ENCODE measurements at places on chromosomes 7 and 10.
A peak's percentile ranks its signal among the peaks of the same experiment; 100 is the strongest.

GRCh38 chr10:124161601-124162000 lies 68.2 kb upstream of the CHST15 start:
- DNase-seq: no peak

- DNase-seq: no peak
Measured at GRCh38 chr10:125521721-125522680, 161.0 kb downstream of the TEX36 start.

GRCh38 chr10:24468281-24468751 lies 255.4 kb downstream of the ARHGAP21 start:
- DNase-seq: no peak

DNA sequence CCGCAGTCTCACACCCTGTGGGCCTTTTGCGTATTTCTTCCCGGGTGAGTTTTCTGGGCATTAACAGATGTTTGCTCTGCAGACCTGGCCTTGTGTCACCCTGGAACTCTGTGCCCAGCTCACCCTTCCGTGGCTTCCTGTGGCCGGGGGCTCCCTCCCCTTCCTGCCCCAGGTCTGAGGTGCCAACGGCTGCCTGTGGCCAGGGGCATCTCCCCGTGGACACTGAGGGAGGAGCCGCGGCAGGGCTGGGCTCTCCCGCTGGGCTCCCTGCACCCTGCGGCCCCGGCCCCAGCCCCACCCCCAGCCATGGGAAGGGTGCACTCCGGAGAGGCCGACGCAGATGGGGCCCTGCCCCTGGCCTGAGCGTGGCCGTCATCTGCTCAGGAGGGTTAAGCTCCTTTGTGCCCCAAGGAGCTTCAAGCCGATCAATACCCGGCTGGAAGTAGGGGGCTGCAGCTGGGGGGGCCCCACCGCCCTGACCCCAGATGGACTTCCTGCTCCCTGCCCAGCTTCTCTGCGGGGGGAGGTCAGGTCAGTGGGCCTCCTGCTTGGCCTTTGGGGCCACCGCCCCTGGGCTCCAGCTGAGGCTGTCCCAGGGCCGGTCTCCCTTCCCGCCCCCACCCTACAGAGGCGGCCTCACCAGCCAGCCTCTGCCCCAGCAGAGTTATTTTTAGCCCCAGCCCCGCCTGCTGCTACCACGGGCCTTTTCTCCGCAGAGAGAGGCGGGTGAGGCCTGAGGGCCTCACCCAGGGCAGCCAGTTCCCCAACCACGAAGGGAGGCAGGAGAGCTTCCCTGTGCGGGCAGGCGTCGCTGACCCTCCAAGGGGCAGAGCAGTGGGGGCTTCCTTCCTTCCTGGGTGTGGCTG lies 24.2 kb downstream of the PWWP2B start:
- DNase-seq: no peak

DNA sequence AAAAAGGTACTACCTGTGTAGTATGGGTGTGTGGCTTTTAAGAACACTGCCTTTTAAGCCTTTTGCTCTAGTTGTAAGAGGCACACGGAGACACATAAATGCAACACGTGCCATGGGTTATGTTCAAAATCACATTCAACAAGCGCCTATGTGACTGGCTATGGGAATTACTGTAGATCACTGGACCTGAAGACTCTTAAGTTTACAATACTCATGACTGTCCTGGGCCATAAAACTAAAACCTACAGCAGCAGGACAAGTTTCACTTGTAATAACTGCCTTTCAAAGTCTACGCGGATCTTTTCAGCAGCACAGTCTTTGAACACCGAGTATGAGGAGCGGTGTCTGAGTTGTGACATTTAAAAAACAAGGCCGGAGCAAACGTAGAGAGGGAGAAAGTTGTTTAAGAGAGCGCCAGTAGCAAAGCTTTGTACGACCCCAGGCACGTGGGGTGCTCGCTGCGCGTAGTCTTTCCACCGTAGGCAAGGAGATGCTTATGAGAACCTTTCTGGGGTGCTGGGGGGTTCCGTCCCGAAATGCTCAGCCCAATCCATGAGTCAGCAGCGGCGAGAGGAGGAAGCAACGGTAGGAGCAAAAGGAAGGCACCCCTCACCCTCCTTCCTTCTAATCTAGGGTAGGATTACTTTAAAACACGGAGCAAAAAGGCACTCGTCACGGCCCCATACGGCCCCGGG lies 662 bp downstream of the DNAJC2 start:
- peak; percentile 17 for DNase-seq

DNA sequence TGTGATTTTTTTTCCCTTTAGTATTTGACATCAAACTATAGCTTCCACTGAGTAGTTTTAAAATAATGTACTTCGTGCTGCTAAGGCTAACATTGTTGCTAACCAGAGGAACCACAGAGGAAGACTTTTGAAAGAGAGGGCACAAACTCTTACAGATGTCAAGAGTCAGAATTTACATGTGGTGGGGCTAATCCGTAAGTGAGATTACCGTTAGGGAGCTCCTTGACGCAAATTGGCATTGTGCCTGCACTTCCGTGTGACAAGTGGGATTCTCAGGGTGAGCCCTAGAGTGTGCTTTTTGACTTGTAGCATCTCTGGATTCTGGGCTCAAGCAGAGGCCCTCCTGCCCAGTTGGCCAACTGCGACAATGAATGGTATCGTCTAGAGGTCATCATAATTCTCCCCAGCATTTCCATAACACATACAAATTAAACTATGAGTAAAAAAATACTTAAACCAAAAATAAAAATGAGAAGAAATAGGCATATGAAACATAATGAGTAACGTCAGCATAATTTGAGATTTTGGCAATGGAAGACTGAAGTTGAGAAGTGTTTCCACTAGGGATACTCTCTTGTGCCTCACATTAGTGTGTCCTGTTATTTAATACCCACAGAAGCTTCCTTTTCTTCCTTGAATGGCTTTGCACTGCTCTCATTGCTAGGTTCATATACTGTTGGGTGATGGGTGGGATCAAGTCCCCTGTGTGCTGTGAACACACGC lies 164.0 kb downstream of the SDK1 start:
- no peak for DNase-seq

- DNase-seq: no peak
Measured at GRCh38 chr7:102111061-102112041, 175.3 kb upstream of the SH2B2 start.

- no peak for DNase-seq
Measured at GRCh38 chr7:25381818-25382589, 153.7 kb upstream of the NPVF start.

DNA sequence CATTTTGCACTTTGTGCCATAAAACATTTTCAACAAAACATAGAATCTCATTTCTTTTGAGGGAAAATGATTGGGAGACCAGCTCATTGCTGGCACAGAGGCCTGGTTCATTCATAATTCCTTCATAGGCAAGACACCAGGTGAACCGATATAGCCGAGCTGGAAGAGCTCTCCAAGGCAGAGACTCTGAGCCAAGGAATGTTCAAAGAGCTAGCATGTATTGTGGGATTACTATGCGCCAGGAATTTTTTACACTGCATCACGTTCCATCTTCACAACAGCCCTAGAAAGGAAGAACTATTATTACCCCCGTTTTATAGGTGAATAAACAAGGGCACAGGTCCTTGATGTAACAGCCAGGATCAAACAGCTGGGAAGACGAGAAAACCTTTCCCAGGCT lies 2.1 kb upstream of the IL6 start:
- DNase-seq: no peak

GRCh38 chr7:43104874-43105520 lies 7.5 kb upstream of the HECW1 start:
- DNase-seq: no peak

GRCh38 chr10:78909221-78909620 lies 159.5 kb upstream of the ZMIZ1 start:
- DNase-seq: no peak

GRCh38 chr10:51879238-51879637 lies 179.8 kb upstream of the CSTF2T start:
- no peak for DNase-seq

DNA sequence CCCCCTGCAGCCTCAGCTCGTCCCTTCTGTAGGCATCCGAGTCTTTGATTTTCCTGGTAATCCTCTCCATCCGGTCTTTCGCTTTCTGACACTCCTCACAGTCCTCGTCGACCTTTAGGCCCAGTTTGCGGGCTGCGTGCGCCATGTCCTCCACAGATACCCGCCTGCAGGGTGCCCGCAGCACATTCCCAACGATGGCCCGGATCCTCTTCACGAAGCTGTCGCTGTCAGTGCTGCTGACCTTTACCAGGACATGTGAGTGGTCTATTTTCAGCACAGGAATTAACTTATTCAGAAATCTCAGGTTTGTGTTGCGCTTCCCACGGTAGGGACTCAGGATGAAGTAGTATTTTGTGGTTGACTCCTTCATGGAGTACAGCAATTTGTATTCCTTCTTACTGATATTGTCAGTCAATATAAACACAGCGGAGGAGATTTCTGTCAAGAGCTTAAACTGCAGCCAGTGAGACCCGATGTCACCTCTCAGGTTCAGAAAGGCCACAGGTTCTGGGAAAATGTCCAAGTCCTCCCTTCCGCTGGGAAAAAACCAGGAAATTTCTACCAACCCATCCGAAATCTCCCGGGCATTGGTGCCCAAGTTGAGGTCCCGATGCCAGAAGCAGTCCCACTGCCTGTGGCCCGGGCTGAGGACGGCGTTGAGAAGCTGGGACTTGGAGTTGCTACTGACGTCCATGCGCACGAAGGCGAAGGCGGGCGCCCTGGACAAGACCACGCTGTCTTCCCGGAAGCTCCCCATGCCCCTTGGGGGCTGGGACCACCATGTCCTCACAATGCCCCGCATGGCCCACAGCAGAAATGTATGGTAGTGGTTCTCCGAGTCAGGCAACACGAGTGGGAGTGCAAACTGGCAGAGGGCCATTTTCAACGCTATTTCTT lies 8.9 kb upstream of the MRPS24 start:
- no peak for DNase-seq

DNA sequence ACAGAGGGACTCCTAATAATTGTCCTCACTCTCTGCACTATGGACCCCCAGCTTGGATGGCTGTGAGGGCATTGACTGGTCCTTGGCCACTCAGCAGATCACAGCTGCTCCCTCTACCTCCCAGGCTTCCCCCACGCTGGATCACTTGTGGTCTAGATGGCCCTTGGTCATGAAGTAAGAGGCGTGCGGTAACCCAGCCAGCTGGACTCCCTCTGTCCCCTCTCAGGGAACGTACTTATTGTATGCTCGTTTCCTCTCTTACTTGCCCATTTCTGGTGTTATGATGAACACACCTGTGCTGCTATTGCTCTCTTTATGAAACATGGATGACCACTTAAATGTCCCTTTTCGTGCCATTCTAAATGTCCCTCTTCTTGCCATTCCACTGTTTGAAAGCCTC lies 19.3 kb downstream of the ADAMTS14 start:
- no peak for DNase-seq

GRCh38 chr7:5265320-5266190 lies 17.2 kb upstream of the SLC29A4 start:
- DNase-seq: no peak

- no peak for DNase-seq
Measured at GRCh38 chr10:109895095-109895818, 28.1 kb downstream of the XPNPEP1 start.

- DNase-seq: no peak
Measured at GRCh38 chr10:71085689-71086438, 126.5 kb upstream of the UNC5B start.

DNA sequence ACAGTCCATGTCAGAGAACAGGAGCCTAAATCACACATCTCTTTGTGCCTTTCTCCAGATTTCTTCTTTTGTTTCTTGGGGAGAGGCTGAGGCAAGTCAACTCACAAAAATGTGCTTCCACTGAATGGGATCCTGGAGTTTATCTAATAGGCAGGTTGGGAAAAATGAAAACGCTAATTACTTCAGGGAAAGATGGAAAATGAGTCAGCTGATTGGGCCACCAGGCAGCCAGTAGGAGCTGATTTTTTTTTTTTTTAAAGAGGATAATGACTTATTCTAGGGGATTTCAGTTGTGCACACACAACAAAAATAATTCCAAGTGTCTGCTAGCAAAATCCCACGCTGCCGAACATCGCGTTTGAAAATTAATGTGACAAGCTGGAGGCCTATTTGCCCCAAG lies 412.8 kb upstream of the ZMIZ1 start:
- DNase-seq: no peak

- DNase-seq: no peak
Measured at GRCh38 chr10:93755443-93756116, 2.2 kb upstream of the LGI1 start.

- DNase-seq: no peak
Measured at GRCh38 chr10:127036987-127037386, 131.8 kb downstream of the DOCK1 start.

GRCh38 chr7:84674236-84674913 lies 479.8 kb upstream of the SEMA3A start:
- no peak for DNase-seq

- no peak for DNase-seq
Measured at GRCh38 chr7:29596593-29597178, 33.1 kb downstream of the PRR15 start.

- no peak for DNase-seq
Measured at GRCh38 chr7:38282081-38282480, 8.6 kb upstream of the TARP start.

DNA sequence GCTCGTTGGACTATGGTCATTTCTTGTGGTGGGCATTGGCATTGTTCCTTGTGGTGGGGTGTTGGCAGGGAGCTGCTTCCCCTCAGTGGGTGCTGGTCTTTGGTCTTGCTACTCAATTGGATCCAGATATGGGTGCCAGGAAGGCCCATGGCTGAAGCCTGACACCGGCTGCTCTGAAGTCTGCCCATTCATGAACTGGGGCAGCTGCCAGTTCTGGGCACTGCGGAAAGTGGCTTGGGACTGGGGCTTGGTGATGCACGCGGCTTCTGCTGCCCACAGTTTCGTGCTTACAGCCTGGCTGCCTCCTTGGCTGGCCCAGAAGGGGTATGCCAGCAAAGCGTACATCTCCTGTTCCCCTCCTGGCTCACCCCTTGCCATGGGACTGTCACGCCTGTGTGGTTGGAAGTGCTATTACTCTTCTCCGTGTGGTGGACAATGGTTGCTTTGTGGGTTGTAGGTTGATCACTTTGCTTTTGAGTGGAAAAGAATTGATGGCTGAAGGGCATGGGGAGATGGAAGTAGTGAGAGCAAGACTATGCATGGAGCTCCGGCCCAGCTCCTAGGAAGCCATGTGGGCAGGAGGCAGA lies 54.7 kb downstream of the ADAMTS14 start:
- DNase-seq: no peak

DNA sequence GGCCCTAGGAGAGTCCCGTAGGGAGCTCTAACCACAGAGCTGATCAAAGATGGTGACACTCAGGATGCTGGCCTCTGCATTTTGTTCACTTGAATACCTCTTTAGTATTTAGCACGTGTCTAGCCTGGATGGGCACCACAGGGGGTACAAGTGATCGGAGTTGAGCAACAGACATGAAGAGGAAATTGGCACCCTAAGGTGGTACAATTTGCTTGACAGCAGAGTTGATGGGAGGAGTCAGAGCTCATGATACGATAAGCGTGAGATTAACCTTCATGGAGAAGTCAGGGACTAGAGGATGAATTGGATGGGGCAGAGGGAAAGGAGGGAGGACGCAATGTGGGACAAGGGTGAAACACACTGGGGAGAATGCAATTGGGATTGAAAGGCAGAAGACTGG lies 9.9 kb upstream of the ZNF212 start:
- no peak for DNase-seq

GRCh38 chr10:11036424-11037011 lies 18.8 kb downstream of the CELF2 start:
- no peak for DNase-seq

GRCh38 chr10:123561141-123561440 lies 105.1 kb upstream of the GPR26 start:
- DNase-seq: no peak

GRCh38 chr7:135745703-135746312 lies 2.8 kb downstream of the FAM180A start:
- DNase-seq: no peak

GRCh38 chr10:11095374-11095801 lies 77.7 kb downstream of the CELF2 start:
- DNase-seq: no peak

GRCh38 chr10:89563861-89564478 lies 28.6 kb upstream of the SLC16A12 start:
- no peak for DNase-seq
